Temporal lobe (tissue), 4 donors: ENCODE measurements at places on chromosomes 7 and 10. TPM values are rescaled to one million over a fixed set of nuclear protein-coding genes. Genes with fewer than 3 reads are reported as not detected.

Gene PTPRE
- 11.3 TPM for total RNA-seq

Gene PAPSS2
- 3.0 TPM for total RNA-seq

Gene TNS3
- 7.4 TPM for total RNA-seq

Gene IKZF1
- 3.0 TPM for total RNA-seq

Gene EVX1
- not detected for total RNA-seq

Gene SPDYE6
- not detected for total RNA-seq

Gene TSPAN33
- 3.9 TPM for total RNA-seq

Gene CYP26C1
- total RNA-seq, result 0.25 TPM

Gene FGL2
- total RNA-seq, result 3.2 TPM

Gene METTL27
- 0.49 TPM for total RNA-seq

Gene CCDC172
- not detected for total RNA-seq

Gene CHN2
- total RNA-seq, result 69.3 TPM

Gene PIK3AP1
- 1.5 TPM for total RNA-seq

Gene C7orf57
- 1.2 TPM for total RNA-seq

Gene FGFR2
- total RNA-seq, result 46.7 TPM

Gene WEE2
- total RNA-seq, result 0.49 TPM

Gene AEBP1
- 7.9 TPM for total RNA-seq

Gene HOXA5
- not detected for total RNA-seq

Gene DRGX
- total RNA-seq, result not detected

Gene CTAGE8
- 0.25 TPM for total RNA-seq

Gene RARRES2
- 12.0 TPM for total RNA-seq

Gene ADAM8
- 0.98 TPM for total RNA-seq

Gene PNLIPRP3
- not detected for total RNA-seq

Gene METTL2B
- total RNA-seq, result 25.1 TPM

Gene TCTN3
- 12.5 TPM for total RNA-seq

Gene ACBD7
- 11.8 TPM for total RNA-seq

Gene UBE2H
- 64.7 TPM for total RNA-seq

Gene PDK4
- 6.4 TPM for total RNA-seq

Gene WASL
- 25.3 TPM for total RNA-seq

Gene ARMC3
- total RNA-seq, result 2.7 TPM

Gene EFCAB10
- 2.7 TPM for total RNA-seq
